ENCODE measurements at places on chromosomes 6 and 20.
A peak's percentile ranks its signal among the peaks of the same experiment; 100 is the strongest.

GRCh38 chr6:93555292-93555691 is 135.9 kb upstream of the EPHA7 start:
- DNase-seq, result no peak

DNA sequence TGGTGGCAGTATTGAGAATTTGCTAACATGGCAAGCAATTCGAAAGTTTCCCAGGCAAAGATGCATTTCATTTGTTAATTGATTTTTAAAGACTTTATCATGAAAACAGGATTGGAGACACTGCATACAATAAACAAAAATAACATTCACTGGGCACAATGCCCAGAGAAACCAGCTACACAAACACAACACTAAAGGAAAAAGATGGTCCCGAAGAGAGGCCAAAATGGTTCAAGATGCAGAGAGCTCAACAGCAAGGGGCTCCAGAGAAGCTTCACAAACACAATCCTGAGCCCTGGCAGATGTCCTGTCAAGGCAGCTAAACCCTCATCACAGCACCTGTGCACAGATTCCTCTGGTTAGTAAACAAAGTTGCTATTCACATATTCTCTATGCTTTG is 79.3 kb downstream of the INSM1 start:
- no peak for DNase-seq

DNA sequence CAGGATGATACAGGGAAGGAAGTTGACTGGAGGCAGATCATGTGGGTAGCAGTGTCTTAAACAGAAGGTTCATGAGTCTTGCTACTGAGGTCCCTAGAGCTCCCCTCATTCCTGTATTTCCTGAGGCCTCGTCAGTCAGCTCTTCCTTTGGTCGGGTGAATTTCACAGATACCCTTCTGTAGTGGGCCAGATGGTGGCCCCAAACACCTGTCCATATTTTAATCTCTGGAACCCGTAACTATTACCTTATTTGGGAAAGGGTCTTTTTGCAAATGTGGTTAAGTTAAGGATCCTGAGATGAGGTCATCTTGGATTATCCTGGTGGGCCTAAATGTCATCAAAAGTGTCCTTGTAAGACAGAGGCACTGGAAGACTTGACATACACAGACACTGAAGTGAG is 9.6 kb downstream of the KCNS1 start:
- no peak for DNase-seq

DNA sequence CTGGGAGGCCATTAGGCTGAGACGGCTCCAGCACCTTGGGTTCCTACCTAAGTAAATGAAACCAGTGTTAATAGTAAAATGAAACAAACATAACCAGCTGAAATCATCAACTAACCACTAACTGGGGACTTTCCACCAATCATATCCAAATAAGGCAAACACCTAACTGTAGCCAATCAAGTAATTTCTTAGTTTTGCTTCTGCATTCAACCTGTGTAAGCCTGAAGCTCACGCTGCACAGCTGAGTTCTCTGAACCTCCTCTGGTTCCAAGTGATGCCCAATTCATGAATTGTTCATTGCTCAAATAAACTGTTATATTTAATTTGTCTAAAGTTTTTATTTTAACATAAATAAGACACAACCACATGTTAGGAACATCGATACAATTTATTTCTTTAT is 22.5 kb downstream of the KLHL32 start:
- DNase-seq, result peak; percentile 22

GRCh38 chr20:38066969-38067716 is 33.6 kb downstream of the RPRD1B start:
- no peak for DNase-seq

All from Caki2 (cell line).